ENCODE measurements at places on chromosomes 7 and 10.

- no peak for DNase-seq
Measured at GRCh38 chr7:135802697-135803096, 54.1 kb upstream of the FAM180A start.

DNA sequence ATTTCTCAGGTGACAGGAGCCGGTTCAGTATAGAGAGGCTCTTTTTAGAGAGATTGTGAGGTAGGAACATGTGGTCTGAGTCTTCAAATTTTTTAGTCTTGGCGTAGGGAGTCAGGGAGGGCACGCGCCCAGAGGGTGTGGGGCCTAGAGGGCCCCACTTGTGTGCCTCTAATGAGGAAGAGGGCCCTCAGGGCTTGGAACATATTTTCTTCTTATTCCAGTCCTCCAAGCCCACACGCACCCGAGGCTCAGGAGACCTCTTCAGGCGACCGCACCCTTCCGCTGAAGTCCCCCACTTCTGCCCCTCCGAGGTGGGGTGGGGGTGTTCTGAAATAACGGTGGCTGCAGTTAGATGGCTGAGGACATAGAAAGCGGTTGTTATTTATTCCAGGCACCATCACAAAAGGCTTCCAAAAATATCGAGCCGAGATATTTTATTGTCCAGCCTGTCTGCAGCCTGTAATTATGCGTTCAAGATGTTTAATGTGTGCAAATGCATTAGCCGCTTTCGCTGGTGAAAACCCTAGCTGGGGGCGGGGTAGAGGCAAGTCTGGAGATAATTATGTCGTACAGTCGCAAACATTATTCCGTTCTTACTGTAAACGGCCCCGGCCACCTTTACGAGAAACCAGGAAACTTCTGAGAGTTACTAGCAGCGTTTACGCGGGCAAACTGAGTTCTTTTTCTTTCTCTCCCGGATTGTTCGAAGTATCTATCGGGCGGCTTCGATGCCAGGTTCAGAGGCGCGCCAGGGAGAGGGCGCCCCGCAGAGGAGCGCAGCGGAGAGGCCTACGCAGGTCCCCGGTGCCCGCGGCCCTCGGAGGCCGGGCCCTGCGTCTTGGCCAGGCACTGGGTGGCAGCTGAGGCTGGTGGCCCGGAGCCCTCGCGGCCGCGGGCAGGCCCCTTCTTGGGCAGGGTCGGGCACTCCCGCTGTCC is 12.9 kb upstream of the HOXA13 start:
- DNase-seq = no peak

DNA sequence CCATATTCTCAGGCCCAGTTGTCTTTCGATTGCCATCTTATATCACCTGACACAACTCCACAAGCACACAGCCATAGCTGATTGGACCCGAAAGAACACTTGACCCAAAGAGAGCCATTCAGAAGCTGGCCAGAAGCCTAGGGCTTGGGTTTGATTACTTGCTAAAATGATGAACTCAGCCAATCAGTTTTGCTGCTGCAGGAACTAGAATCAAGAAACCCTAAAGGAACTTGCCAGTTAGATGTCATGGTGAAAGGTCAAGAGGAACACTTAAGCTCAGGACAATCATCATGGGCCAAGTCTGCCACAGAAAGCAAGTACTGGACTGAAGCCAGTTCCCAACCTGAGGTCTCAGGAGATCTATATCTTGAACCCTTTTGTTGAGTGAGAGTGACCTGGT is 150.0 kb downstream of the SGMS1 start:
- no peak for DNase-seq

GRCh38 chr10:100895346-100895745 is 17.4 kb upstream of the SLF2 start:
- DNase-seq = no peak

- DNase-seq = no peak
Measured at GRCh38 chr10:24570658-24571426, 152.8 kb downstream of the ARHGAP21 start.

- DNase-seq = peak; percentile 59
Measured at GRCh38 chr10:792792-793100, 103.3 kb upstream of the DIP2C start.

DNA sequence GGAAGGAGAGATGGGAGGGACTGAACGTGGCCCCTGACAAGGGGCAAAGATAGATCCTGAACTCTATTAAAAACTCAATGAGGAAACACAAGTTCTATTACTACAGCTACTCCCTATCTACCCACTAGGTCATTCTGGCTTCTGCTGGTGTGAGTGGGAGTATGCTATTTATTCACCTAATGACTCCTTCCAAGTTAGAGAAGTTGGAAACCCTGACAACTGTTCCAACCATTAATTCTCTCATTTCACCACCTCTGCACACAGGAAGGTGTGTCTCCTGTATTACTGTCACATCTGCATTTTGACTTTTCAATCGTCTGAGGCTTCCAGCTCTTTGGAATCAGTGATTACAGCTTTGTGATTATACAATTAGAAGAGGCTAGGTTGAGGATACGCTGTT is 169.4 kb upstream of the ADO start:
- DNase-seq = no peak

DNA sequence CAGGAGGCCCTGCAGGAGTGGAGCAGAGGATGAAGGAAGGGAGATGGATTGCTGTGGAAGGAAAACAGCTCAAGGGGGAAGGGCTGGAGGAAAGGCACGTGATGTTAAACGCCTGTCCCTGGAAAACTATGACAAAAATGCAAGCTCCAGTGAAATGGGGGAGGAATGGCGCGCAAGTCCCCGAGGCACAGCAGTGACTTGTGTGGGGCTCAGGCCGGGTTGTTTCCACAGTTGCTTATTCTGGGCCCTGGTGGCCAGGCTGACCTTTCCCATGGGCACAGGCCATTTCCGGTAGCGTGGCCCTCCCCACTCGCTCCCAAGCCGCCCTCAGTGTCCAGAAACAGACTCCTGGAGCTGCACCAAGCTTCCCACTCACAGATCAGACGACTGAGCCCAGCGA is 68.1 kb upstream of the PDGFA start:
- DNase-seq = peak; percentile 94

DNA sequence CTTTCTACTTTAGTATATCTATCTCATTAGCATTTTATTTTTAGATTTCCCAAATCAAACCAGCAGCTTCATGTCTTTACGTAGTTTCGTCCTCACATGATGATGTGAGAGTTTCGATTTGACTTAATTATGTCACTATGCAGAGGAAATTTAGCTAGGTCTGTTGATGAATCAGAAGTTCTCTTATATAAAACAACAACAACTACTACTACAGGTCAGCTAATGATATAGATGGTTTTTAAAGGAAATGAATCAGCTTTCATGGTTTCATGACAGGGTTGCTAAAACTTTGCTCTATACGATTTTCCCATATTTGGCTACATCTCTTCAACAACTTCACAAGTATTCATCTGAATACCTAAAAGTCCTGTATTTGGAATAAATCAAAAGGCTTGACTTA is 28.6 kb downstream of the JAZF1 start:
- no peak for DNase-seq

DNA sequence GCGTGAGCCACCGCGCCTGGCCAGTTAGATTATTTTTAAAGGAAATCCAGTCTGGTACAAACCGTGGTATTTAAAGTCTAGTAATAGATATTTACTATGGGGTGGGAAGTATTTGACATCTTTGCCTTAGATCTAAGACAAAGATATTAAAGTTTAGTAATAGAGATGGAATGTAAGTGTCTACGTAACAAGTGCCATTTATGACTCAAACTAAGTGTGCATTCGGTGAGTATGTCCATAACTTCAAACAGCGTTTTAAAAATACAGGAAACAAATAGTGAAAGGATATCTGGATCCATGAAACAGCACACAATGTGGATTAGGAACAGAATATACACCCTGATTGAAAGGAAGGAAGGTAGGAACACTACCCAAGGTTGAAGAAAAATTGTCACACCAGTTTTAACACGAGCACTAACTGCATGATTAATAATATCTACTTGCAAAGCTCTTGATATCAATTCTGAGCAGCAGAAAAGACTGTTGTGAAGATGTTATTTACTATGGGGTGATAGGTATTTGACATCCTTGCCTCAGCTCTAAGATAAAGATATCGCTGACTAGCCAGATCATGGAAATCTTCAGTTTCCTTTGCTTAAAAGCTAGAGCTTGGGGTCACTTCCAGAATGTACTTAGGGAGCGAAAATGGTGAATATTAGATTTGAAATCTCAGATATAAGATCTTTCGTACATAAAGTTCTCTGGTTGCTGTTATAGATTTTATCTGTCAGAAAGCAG is 48.7 kb downstream of the EPC1 start:
- peak; percentile 68 for DNase-seq

- no peak for DNase-seq
Measured at GRCh38 chr10:78408671-78409472, 375.2 kb downstream of the RPS24 start.

GRCh38 chr7:135683609-135684008 is 21.3 kb downstream of the STMP1 start:
- no peak for DNase-seq

- peak; percentile 96 for DNase-seq
Measured at GRCh38 chr10:79381804-79382221, 34.5 kb downstream of the PPIF start.

- DNase-seq = no peak
Measured at GRCh38 chr7:125670926-125671572, 741.4 kb upstream of the POT1 start.

GRCh38 chr10:63919575-63920279 is 398.5 kb downstream of the REEP3 start:
- no peak for DNase-seq

- no peak for DNase-seq
Measured at GRCh38 chr10:52805414-52806285, 33.1 kb upstream of the MBL2 start.

DNA sequence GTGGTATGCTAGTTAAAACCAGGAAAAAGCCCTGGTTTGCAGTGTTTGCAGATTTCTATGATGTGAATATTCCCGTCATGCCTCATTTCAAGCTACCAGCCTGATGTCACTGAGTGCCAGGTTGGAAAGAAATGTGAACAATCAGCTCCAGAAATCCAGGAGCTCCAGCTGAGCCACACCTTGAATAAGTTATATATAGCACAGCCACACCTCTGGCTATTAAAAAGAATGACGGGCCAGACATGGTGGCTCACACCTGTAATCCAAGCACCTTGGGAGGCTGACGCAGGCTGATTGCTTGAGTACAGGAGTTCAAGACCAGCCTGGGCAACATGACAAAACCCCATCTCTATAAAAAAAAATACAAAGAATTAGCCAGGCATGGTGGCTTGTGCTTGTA is 18.7 kb upstream of the SLF2 start:
- DNase-seq = no peak

DNA sequence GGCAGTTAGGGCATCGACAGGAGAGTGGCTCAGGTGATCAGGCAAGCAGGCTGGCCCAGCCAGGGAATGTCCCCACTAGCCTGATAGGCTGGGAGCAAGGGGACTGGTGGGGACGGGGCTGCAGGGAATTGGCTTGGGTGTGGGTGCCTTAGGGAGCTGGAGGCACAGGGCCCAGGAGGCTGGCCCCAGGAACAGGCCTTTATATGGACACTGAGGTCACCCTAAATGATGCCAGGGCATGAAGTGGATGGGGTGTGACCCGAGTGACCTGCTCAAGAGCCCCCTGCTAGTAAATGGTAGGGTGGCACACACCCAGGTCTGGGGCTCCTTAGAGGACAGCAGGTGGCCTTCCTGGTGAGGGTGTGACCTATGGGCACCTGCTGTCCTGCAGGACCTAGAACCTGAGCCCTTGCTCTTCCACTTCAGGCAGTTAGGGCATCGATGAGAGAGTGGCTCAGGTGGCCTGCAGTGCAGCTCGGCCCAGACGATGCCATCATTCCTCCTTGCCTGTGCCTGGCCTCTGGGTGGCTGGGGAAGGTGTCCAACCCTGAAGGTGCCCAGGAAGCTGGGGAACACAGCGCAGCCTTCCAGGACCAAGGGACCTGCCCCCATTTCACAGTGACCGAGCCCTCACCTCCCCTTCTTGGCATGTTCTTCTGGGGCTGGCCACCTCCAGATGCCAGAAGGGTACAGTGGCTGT is 51.7 kb upstream of the LEP start:
- no peak for DNase-seq

All from hepatic stellate cell (primary cell).